ENCODE measurements at places on chromosomes 3 and 15.

DNA sequence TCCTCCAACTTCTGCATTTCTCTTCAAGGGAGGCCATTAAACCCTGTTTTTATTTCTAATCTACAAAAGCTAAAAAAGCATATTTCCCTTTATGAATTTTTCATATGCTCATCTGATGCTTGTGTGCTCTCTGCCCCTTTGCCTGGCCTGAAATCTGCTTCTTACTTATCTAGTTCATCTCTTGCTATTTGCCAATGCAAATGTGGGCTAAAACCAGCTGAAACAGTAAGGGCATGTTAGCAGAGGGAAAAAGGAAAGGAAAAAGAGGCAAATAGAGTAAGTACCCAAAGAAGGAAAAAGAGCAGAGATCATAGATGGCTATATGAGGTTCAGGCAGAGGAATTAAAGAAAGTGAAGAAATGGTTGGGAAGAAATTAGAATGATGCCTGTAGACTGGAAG, 185.2 kb downstream of the CNTN4 start:
- peak; percentile 82 for DNase-seq

- DNase-seq = no peak
Measured at GRCh38 chr3:123899300-123899865, 15.3 kb upstream of the MYLK start.

- no peak for DNase-seq
Measured at GRCh38 chr3:155231792-155232191, 61.7 kb downstream of the STRIT1 start.

DNA sequence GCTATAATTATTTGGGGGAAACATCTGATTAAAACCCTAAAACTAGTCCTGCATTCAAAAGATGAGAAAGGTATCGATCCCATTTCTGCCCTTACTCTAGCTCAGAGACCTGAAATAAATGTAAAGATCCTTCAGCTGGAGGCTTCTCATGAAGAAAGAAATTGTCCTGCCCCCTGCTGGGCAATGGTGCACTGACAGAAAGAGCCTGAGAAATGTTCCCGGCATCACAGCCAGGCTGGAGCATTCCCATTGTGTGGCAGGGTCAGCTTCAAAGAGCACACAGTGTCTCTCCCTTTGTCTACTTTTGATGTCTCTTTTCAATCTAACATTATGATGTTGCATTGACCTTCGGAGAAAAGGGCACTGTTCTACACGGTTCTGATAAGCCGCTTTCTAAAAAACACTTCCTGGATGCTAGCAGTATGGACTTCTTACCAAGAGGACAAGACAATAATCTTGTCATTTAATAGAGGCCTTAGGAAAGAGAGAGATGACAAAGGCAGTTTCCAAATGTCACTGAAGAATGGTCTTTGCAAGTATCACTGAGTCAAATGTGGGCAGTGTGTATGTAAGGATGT, 287.5 kb downstream of the MAGI1 start:
- DNase-seq = no peak

DNA sequence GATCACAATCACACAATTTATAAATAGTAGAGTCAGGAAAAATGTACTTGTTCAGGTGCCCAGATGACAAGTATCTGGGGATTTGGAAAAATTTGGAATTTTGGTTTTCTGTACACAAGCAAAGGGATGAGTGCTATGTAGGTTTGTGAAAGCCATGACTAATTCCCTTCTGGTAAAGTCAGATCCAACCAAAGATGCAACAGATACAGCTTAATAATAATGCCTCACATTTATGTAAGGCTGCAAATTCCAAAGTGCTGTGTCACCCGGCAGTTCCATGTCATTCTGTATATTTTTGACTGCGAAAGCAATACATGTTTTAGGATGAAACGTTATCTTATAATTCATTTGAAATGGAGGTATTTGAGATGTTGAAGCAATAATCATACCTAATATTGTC, 102.7 kb upstream of the AGBL1 start:
- no peak for DNase-seq
